ENCODE measurements at places on chromosomes 7 and 10.

DNA sequence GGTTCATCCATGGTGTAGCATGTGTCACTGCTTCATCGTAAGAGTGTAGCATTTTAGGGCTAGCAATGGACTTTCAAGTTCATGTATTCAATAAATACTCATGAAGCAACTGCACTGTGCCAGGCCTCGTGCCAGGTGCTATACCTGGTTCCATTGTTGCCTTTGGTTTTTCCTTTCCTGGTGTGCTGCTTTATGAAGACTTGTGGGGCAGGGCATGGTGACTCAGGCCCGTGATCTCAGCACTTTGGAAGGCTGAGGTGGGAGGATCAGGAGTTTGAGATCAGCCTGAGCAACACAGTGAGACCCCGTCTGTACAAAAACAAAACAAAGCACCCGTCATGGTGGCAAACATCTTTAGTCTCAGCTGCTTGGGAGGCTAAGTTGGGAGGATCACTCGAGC, 2.2 kb upstream of the CPA4 start:
- H3K4me1 ChIP-seq, result no peaks in the 10 kb centered on the region
- H3K36me3 ChIP-seq, result no peaks in the 10 kb centered on the region
- H3K27me3 ChIP-seq, result no peaks in the 10 kb centered on the region
- no peak for DNase-seq

GRCh38 chr10:101273741-101274140, 44.5 kb upstream of the LBX1 start:
- no peak overlapping the region for H3K4me3 ChIP-seq
- H3K27ac ChIP-seq, result no peak overlapping the region
- DNase-seq, result no peak
- no peaks in the 10 kb centered on the region for H3K4me1 ChIP-seq
- no peaks in the 10 kb centered on the region for H3K36me3 ChIP-seq

- no peaks in the 10 kb centered on the region for H3K4me1 ChIP-seq
- no peak for DNase-seq
- no peak overlapping the region for H3K27ac ChIP-seq
Observed at GRCh38 chr7:146655928-146656797, 539.6 kb downstream of the CNTNAP2 start.

GRCh38 chr7:31105256-31105950, 53.3 kb downstream of the ADCYAP1R1 start:
- H3K4me1 ChIP-seq, result no peaks in the 10 kb centered on the region
- no peak overlapping the region for H3K27ac ChIP-seq
- peaks cover 9% of the 10 kb centered on the region for H3K27me3 ChIP-seq
- peak; percentile 49 for DNase-seq
- H3K36me3 ChIP-seq, result no peaks in the 10 kb centered on the region
